Pancreas (tissue), 10 donors: ENCODE measurements at places on chromosomes 11 and 22. TPM values are rescaled to one million over a fixed set of nuclear protein-coding genes. Genes with fewer than 3 reads are reported as not detected.
A peak's percentile ranks its signal among the peaks of the same experiment; 100 is the strongest.

The ACTN3 gene
- not detected for total RNA-seq

- H3K36me3 ChIP-seq = no peaks in the 10 kb centered on the region
- no peak overlapping the region for H3K4me3 ChIP-seq
- H3K27me3 ChIP-seq = no peaks in the 10 kb centered on the region
- peaks cover 70% of the 10 kb centered on the region for H3K4me1 ChIP-seq
- DNase-seq = no peak
Measured at GRCh38 chr11:20010851-20011225, 149.4 kb downstream of the DBX1 start.

DNA sequence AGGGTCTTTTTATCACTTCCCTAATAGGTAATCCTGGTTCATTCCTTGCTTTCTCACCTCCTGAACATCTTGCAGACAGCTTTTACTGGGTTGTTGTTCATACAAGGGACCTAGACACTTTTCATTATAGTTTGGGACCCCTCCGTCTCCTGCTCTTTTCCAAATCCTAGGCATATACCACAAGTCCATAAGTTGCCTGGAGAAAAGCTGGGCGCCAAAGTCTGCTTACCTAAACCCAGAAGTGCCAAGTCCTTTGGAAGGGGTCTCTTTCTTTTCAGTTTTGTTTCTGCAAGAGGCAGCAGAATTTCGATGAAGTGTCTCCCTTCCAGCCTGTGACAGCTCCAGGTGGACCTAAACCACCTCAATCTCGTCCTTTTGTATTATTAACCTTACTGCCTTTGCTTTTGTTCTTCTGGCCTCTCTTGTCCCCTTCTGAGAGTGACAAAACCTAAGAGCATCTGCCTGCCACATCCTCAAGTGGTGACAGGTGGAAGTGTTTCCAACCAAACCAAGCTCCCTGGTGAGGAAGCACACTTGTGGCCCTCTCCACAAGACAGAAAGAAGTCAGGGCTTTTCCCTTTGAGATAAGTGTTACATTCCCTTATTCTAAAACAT is 19.5 kb upstream of the P2RY6 start:
- no peaks in the 10 kb centered on the region for H3K27me3 ChIP-seq
- H3K4me3 ChIP-seq = no peak overlapping the region

DNA sequence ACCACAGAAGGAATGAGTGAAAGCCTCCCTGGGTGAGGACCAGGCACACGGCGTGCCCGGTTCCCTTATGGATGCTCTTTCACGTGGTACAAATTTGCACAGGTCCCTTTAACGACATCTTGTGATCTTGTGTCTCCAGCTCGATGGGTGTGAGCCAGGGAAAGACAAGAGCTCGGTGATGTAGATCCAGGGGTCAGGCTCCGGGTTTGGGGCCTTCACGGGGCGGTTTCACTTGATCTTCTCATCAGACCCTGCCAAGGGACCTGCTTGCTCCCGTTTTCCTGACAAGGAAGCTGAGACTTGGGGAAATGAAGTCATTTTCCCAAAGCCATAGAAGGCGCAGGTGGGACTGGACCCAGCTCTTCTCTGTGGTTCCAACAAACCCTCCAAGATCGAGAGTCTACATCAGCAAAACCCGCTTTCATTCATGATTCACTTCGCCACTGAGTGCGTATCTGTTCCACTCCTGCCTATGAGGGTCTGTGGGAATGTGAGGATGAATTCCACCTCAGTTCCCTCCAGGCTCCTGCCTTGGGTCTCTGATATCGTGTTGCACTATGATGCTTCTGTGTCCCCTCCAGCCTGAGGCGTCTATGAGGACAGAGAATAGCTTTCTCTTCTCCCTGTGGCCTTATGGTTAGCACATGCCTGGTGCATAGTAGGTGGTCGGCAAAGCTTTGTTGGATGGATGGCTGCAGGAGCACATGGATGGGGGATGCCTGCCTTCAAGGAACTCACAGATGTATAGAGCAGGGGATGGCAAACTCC is 45.0 kb upstream of the ANO1 start:
- no peak for DNase-seq
- no peaks in the 10 kb centered on the region for H3K4me1 ChIP-seq
- no peak overlapping the region for H3K27ac ChIP-seq
- H3K27me3 ChIP-seq = no peaks in the 10 kb centered on the region
- no peak overlapping the region for H3K4me3 ChIP-seq
- no peaks in the 10 kb centered on the region for H3K36me3 ChIP-seq

The SLC22A25 gene
- total RNA-seq = not detected

DNA sequence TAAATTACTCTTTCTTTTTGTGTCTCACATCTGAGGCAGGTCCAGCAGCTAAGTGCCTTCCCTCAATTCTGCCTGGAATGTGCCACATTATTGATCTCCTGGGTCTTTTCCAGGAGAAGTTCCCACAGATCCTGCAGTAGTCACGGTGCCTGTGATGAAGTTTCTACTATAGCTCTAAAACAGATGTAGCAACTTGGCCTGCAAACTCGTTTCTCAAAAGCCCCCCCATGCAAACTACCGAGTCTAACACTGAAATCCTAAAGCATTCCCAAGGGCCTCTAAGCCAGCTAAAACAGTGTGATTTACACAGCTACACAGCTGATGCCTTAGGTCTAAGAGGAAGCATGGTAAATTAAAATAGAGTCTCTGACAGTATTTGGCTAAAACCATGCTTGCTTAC is 54.3 kb downstream of the DDI1 start:
- no peak overlapping the region for H3K4me3 ChIP-seq
- no peaks in the 10 kb centered on the region for H3K27me3 ChIP-seq
- H3K4me1 ChIP-seq = peaks cover 3% of the 10 kb centered on the region
- no peak for DNase-seq
- H3K36me3 ChIP-seq = no peaks in the 10 kb centered on the region

The OR56A4 gene
- total RNA-seq = not detected

The SHISAL1 gene
- total RNA-seq = 0.35 TPM

- H3K27ac ChIP-seq = no peak overlapping the region
- no peak for DNase-seq
- H3K4me1 ChIP-seq = no peaks in the 10 kb centered on the region
- no peak overlapping the region for H3K4me3 ChIP-seq
Measured at GRCh38 chr22:40449676-40450035, 79.3 kb downstream of the SGSM3 start.

- no peaks in the 10 kb centered on the region for H3K4me1 ChIP-seq
- no peak overlapping the region for H3K4me3 ChIP-seq
- H3K27ac ChIP-seq = no peak overlapping the region
- no peak for DNase-seq
Measured at GRCh38 chr22:43890901-43891331, 897 bp downstream of the PNPLA5 start.

DNA sequence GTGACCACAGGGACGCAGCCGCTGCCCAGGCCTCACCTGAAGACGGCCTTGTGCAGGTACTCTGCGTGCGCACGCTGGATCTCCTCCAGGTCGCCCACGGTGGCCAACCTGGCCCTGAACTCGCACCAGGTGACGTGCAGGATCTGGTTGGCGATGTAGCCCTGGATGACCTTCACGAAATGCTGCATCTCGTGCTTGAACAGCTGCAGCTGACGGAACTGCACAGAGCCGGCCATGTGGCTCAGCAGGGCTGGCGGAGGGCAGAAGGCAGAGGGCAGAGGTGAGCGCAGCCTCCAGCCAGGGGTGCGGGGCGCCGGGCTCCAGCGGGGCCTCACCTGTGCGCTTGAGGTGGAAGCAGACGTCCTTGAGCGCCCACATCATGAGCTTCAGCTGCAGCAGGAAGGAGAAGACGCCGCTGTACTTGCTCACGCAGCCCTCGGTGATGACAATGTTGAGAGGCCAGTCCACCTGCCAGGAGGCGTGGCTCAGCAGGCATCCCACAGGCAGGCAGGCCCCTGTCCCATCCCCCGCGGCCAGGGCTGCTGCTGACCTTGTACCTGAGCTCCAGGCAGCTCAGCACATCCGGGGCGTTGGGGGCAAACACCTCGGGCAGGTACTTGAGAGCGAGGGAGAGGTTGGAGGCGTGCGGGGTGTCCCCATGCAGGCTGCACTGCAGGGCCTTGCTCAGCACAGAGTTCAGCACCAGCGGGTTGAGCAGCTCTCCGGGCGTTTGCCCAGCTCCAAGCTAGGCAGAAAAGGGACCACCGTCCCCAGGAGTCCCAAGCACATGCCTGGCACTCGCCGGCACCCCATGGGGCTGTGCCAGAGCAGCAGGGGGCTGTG is 17.6 kb downstream of the SELENOO start:
- H3K27ac ChIP-seq = no peak overlapping the region
- H3K36me3 ChIP-seq = peaks cover 42% of the 10 kb centered on the region
- peak; percentile 87 for DNase-seq

GRCh38 chr22:31271026-31271425 is 21.3 kb downstream of the PIK3IP1 start:
- H3K27me3 ChIP-seq = no peaks in the 10 kb centered on the region
- peaks cover 45% of the 10 kb centered on the region for H3K36me3 ChIP-seq
- H3K4me3 ChIP-seq = no peak overlapping the region
- no peak overlapping the region for H3K27ac ChIP-seq
- no peak for DNase-seq

The OR56A1 gene
- not detected for total RNA-seq

DNA sequence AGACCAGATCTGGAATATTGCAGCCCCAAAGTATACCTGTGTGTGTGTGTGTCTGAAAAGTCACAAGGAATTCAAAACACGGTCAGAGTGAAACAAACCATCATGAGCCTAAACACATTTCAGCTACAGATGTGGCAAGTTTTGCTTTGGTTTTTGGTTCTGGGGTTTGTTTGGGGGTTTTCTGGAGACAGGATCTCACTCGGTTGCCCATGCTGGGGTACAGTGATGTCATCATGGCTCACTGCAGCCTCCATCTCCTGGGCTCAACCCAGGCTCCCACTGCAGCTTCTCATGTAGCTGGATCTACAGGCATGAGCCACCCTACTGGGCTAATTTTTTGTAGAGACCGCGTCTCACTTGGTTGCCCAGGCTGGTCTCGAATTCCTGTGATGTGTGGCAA is 41.4 kb upstream of the PHF21A start:
- no peaks in the 10 kb centered on the region for H3K36me3 ChIP-seq
- H3K4me1 ChIP-seq = no peaks in the 10 kb centered on the region
- H3K4me3 ChIP-seq = no peak overlapping the region
